ENCODE measurements at places on chromosomes 5 and 9.

DNA sequence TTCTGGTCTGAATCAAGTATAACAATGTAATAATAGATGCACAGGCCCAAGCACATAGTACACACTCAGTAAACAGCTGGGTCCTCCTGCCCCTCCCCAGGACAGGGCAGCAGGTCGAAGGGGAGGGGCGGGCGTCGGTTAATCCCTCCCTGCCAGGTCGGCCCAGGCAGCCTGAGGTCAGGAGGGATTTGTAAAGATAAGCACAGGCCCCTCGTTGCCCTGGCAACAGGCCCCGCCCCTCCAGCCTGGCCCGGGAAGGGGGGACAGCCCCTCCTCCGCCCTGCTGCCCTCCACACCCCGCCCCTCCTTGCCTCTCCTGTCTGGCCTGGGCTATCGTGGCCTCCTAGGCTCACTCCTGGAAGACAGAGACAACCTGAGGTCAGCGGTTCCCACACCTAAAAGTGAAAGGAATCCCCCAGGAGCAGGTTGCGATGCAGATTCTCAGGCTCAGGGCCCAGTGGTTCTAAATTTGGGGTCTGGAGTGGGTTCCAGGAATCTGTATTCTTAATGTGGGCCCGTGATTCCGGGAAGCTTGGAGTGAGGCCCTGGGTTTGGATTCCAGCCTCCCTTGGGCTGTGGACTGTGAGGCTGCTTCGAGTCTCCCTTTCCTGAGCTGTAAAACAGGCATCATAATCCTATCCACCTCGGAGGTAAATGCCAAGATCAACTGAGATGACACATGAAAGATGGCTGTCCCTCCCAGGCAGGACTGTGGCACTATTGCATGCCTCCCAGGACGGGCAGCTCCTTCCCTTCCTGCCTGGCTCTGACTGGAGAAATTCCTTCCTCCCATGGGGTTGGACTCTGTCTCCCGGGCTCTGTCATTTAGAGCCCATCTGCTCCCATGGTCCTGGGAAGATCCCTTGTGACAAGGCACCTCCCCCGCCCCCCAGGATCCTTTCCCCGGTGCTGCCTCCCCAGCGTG is 4.4 kb downstream of the CRB2 start:
- peak; percentile 58 for DNase-seq

- no peak for DNase-seq
Measured at GRCh38 chr5:29382780-29383179, 1810.7 kb upstream of the CDH6 start.

DNA sequence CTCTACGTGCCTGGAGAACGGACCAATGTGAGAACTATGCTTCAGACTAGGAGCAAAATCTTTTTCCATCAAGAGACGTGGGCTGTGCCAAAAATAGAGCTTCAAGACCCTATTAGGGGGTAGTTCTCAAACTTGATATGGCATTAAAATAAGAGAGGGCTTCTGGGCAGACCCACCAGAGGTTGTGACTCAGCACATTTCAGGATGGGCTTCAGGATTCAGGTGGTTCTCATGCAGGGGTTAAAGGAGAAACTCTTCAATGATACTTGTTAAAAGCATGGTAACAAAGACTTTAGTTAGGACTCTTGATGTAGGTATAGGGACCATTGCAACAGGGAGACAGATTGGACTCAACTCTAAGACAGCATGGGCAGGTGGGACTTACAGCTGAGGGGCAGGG is 195.5 kb downstream of the RGS3 start:
- no peak for DNase-seq

DNA sequence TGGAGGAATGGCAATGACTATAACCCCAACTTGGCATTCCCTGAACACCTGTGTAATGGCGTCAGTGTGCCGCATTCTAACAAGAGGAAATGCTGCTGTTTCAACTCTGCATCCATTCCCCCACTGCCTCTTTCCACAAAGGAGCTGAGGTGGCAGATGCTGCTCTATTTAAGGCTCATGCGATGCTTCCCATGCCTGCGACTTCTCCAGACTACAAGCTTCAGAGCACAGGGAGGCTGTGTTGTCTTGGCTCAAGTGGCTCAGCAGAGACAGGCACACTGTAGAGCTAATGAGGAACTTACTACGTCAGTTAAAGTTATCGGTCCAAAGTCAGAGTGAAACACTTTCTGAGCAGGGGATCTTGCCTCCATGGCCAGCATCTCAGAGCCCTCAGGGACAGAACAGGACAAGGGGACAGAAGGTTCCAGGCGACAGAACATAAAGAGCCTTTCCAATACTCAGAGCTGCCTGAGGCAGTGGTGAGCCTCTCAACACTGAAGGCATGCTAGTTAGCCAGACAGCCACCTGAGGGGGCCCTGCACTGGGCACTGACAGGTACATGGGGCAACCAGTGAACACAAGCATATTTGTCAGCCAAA is 21.8 kb downstream of the TNIP1 start:
- no peak for DNase-seq

DNA sequence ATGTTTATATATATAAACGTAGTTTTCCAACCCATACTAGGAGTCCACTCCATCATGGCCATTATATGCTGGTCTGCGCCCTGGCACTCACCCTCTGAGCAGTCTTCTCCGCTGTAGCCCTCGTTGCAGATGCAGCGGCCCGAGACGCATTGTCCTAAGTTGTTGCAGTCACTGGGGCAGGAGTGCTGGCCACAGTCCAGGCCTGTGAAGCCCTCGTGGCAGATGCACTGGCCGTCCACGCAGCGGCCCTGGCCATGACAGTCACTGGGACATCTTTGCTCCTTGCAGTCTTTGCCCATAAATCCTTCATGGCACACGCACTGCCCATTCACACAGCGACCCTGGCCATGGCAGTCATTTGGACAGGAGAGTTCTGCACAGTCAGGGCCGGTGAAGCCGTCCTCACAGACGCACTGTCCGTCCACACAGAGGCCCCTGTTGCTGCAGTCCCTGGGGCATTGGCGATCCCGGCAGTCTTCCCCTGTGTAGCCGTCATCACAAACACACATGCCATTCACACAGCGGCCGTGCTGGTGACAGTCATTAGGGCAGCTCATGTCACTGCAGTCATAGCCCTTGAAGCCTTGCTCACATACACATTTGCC is 32.1 kb downstream of the TNC start:
- DNase-seq: no peak

DNA sequence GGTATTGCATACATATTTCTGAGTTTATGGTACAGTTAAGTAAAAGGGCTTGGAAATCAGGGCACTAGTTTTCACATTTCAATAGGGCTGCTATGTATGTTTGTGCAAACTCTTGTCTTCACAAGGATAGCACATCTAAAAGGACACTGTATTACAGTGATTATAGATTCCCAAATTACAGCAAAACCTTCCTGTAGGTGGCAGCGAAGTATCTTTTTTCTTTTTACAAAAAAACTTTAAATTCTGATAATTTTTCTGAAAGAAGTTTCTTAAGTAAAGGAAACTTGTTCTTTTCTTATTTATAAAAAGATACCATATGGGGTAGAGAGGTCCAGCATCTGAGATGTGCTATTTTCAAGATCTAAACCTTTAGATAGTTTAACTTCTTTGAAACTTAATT is 337.8 kb downstream of the PTPRD start:
- DNase-seq: no peak

- no peak for DNase-seq
Measured at GRCh38 chr5:108661590-108662219, 86.0 kb upstream of the FER start.

- peak; percentile 34 for DNase-seq
Measured at GRCh38 chr5:113487781-113488644, at the start of gene MCC. TSS of gene MCC (minus strand) at chr5:113488453.

GRCh38 chr5:172185096-172185461 is 2.9 kb downstream of the STK10 start:
- DNase-seq: no peak

DNA sequence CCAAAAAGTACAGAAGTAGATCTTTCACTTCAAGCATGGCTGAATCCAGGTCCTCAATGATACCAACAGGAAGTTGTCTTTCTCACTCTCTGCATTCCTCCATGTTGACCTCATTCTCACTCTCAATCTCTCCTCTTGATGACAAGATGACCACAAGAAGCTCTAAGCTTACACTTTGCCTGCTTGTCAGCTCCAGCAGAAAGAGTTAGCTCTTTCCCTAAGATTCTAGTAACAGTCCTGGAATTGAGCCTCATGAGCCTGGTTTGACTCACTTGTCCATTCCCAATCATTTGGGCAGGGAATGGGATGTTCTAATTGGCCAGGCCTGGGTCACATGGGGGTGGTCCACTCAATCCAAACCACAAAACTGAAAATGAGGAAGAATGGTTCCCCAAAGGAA is 3.3 kb upstream of the CLTA start:
- DNase-seq: no peak

GRCh38 chr5:50947906-50948683 is 281.7 kb downstream of the PARP8 start:
- no peak for DNase-seq
